ENCODE measurements at places on chromosomes 4 and X.

DNA sequence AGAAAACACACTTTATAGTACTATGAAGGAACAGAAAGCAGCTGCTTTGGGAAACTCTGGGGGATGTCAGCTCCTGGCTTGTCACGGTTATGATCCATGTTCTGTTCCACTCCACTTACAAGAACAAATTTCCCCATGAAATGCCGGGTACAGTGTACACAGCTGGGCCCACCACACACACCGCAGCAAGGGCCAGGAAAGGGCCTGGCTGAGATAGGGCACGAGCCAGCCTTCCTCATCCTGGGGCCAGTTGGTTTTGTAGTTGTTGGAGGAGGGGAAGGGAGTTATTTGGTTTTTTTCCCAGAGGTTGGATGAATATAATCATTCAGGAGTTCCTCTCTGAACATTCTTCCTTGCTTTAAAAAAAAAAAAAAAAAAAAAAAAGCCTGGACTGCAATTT is 56.8 kb downstream of the SEPSECS start:
- no peak for DNase-seq

- no peak for DNase-seq
Observed at GRCh38 chr4:120633810-120634209, 288.7 kb downstream of the PRDM5 start.

- no peak for DNase-seq
Observed at GRCh38 chrX:32269866-32270265, 941.5 kb downstream of the DMD start.

- DNase-seq: no peak
Observed at GRCh38 chr4:85994576-85994975, 365.3 kb downstream of the MAPK10 start.

DNA sequence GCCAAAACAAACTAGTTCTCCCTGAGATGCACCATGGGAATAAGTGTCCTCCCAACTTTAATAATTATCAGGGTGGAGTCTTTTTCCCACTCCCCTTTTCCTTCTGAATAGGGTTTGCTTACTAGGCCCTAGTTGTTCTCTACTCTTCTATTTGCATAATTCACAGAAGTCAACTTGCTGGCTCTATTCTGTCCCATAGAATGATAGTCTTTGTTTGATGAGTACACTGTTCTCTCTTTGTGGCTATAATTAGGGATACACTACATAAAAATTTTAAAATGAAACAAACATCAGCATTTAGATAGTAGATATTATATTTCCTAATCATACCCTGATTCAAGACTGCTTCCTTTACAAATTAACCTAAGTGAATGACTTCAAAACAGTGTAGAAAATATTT is 10.3 kb downstream of the PDHA2 start:
- no peak for DNase-seq

DNA sequence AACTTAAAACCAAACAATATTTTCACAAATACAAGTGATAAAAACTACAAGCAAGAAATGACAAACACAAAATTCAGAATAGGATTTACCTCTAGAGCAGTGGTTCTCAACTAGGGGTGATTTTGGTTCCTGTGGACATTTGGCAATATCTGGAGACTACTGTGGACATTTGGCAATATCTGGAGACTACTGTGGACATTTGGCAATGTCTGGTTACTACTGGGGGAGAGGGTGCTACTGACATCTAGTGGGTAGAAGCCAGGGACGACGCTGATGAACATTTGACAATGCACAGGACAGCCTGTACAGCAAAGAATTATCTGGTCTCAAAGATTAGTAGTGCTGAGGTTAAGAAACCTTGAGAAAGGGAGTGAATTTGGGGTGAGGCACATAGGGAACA is 169.8 kb downstream of the CLCN4 start:
- DNase-seq: no peak

- DNase-seq: peak; percentile 12
Observed at GRCh38 chr4:23333946-23334878, 555.6 kb downstream of the PPARGC1A start.

DNA sequence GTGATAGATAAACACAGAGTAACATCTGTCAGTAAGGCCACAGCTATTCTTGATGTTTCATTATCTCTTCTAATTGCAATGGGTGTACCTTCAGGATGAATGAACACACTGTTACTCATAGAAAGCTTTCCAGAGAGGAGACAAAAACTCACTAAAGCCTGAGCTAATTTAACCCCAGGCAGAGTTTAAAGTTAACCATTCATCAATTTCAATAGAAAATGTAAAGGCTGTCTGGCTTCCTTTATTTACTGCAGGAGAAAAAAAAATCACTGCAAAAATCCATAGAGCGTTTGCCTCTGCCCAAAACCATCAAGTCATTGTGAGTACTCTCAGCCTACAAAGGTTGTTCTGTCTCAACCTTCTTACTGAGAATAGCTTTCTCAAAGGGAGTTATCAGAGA is 376.9 kb downstream of the PPP4R3C start:
- DNase-seq: no peak

- no peak for DNase-seq
Observed at GRCh38 chr4:153151535-153152455, 52.4 kb upstream of the TRIM2 start.

- DNase-seq: peak; percentile 33
Observed at GRCh38 chrX:24395775-24396174, 35.3 kb downstream of the SUPT20HL1 start.

DNA sequence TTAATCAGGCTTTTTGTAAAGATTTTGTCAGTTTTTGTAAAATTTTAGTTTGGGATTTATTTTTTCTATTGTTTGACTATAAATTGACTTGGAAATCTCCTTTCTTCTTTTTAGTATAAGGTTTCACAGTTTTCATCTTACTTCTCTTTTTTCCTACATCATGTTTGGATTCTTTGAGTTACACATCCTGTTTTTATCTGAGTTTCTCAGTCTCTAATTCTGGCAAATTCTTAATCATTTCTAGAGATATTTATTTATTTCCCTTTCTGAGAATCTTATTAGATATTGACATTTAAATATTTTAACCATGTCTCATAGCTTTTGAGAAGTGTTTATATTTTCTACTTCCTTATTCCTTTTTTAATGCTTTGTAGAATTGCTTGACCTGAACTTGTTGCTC is 20.7 kb downstream of the USP53 start:
- DNase-seq: no peak

DNA sequence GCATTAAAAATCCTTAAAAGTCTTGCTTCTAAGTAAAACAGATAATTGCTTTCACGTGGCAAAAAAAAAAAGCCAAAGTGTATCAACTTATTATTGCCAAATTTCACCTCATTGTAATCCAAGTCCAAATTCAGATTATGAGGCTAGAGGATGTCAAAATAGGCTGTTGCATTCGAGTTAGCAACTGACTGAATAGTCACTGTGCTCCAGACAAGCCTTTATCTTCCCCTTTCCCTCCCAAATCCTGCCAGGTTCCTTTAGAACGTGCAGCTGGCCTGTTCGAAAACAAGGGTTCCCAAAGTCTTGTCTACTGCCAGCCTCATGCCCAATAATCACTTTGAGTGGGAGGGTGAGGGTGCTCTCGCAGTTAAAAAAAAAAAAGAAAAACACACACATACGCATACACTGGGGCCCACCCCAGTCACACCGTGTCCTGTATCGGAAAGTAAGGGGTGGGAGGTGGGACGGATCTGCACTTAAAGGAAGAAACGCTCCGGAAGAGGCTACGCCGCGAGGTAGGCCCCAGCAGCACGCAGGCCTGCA is 603 bp downstream of the MAD2L1 start:
- DNase-seq: peak; percentile 55

GRCh38 chr4:40688446-40689095 is 58.9 kb upstream of the RBM47 start:
- DNase-seq: no peak

DNA sequence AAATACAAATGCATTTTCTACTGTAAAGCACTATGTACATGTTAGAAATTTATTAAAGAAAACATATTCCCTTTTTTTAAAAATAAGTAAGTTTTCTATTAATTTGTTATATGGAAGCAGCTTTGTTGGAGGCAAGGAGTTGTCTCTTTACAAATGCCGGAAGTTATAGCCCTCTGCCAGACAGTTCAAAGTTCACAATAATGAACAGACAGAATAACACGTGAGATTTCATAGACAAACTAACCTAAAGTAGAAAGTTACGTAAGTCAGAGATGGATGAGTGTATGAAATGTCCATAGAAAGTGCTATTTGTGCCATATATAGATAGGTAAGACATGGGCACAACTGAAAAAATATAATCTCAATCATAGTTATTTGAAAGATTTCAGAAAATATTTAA is 43.9 kb upstream of the NEIL3 start:
- DNase-seq: no peak

- DNase-seq: no peak
Observed at GRCh38 chr4:90118527-90119195, 8.5 kb upstream of the CCSER1 start.

DNA sequence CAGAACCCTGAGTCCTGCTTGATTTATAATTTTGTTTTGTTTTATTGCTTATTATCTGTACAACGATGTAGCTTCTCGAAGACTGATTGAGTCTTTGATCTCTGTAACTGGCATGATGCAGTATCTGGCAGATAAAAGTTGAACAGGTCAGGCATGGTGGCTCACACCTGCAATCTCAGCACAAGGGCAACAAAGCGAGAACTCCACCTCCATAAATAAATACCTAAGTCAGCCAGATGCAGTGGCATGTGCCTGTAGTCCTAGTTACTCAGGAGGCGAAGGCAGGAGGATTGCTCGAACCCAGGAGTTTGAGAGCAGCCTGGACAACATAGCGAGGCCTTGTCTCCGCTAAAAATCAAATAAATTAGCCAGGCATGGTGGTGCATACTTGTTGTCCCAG is 15.7 kb upstream of the WDR19 start:
- no peak for DNase-seq

DNA sequence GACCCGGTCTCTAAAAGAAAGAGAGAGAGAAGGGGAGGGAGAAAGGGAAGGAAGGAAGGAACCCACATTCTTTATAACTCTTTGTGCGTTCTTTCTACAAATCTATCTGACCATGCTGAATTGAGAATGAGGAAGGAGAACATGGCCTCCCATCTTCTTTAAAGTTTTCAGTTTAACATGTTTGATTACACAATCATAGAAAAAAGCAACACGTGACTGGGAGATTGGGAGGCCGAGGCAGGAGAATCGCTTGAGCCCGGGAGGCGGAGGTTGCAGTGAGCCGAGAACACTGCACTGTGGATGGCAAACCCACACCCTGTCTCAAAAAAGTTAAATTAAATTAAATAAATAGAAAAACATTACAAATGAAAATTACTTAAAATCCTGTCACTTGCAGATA is 254.5 kb downstream of the RAPGEF2 start:
- no peak for DNase-seq

DNA sequence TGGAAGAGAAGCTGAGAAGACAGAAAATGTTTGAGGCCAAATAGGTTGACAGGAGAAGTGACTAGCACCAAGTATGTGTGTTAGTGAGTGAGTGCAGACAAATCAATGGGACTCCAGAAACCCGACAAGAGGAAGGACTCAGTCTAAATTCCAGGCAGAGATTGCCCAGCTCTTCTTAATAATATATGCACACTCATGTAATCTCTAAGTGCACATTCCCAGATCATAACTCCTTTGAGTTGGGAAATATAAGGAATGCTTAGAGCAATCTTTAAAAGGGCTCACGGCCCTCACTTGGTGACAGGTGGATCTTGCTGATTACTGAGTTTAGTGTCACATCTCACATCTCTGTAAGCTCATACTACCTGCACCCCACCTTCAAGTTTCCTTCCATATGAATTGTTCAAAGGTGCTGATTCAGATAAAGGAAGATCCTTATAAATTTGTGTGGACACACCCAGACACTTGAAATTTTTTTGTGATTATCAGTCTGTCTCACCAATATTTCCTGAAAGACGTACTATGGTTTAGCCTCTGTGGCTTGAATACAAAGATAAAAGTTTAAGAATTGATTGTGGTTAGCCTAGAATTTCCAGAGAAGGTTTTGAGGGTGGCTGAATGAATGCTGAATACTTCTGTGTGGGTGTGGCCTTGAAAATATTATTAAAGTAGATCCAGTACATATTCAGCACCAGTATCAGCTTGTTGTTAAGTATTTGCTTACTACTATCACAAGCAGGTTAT is 205.1 kb upstream of the UGT8 start:
- no peak for DNase-seq

- no peak for DNase-seq
Observed at GRCh38 chr4:8125526-8126056, 33.0 kb downstream of the ABLIM2 start.

DNA sequence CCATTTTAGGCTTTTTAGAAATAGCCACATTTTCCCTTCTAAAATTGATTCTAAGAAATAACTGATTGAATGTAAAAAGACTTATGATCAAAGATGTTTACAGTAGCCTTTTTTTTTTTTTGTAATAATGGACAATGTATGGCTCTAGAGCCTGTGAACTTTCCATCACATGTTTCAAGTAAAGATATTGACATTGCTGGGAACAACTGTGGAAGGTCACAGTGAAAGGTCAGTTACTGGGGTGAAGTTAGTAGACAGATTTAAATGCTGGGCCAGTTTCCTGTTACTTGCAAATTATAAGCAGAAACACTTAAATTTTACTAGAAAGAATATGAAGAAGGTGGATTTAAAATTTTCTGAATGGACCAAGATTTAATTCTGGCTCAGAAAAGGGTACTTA is 18.4 kb downstream of the PAGE2 start:
- DNase-seq: no peak

GRCh38 chr4:63814171-63814964 is 594.9 kb downstream of the TECRL start:
- DNase-seq: no peak

DNA sequence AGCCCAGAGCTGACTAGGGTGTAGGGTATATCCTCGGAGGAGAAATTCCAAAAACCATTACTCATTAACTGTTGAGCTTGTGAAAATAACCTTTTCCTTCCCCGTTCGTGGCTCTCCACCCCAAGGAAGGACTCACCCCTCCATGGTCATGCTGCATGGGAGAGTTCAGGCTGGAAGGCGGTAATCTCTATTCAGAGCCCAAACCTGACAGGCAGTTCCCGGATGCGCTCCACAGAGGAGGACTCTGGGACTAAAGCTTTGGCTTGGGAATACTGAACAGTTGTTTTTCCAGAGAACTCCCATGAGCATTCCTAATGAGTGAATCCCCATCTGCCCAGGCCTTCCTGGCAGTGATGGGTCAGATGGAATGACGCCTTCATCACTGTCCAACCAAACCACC is 125.4 kb downstream of the BCOR start:
- no peak for DNase-seq

DNA sequence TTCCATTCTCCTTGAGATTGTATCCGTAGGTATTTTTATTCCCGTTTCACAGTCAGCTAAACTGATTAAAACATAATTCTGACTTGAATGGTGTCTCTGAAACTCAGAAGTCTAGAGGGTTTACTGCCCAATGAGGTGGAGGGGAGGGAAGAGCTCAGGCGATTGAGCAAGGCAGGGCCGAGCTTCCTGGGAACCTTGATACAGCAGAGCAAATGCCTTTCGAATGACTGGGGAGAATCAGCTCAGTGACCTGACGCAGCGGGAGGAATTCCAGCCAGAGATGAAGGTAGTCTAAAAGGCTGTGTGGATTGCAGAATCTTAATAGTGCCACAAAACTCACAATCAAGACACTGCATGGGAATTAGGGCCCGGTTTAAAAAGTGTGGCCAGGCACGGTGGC is 233.6 kb downstream of the EVC2 start:
- DNase-seq: no peak

Data from stimulated activated CD4-positive, alpha-beta T cell treated with anti-CD3 and anti-CD28 coated beads, Interleukin-15, amount 100 ng/mL, for 48 hours (primary cell).